AG09319 (cell line): ENCODE measurements at places on chromosomes 5 and 9.

GRCh38 chr9:89480825-89481537, 16.9 kb downstream of the SEMA4D start:
- no peak for DNase-seq

- DNase-seq = no peak
These were observed 297.0 kb upstream of the TAS2R1 start for GRCh38 chr5:9927106-9927505.

GRCh38 chr5:23303435-23303834, 204.0 kb upstream of the PRDM9 start:
- DNase-seq = no peak

- peak; percentile 12 for DNase-seq
These were observed 150.9 kb downstream of the OSTF1 start for GRCh38 chr9:75239176-75239575.

DNA sequence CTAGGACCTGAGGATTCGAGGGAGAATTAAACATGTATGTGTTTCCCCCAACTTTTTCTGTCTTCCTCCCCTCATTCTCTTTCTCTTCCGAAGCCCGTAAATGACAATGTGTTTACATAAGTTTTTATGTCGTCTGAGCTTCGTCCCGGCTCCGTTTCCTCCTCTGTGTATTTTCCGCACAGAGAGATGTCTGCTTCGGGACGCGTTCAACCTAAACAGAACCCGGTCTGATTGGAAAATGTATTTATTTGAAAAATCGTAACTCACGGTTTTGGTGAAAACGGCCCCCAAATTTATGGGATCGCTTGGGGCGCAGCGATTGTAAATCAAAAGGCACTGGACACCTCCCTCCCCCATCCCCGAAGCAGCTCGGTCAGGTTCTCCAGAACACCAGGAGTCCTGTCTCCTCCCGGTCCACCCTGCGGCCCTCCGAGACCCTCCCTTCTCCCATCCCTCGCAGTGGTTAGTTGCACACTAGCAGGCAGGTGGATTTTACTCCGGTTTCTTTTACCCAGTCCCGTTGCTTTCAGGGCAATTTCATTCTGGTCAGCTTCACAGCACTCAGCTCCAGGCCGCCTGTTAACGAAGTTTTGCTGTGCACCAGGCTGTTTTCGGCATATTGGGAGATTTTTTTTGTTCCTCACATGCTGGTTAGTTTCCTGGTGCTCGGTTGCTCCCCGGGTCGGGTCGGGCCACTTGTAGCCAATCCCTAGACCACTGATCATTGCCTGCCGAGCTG, 5.8 kb upstream of the HAND1 start:
- DNase-seq = no peak

DNA sequence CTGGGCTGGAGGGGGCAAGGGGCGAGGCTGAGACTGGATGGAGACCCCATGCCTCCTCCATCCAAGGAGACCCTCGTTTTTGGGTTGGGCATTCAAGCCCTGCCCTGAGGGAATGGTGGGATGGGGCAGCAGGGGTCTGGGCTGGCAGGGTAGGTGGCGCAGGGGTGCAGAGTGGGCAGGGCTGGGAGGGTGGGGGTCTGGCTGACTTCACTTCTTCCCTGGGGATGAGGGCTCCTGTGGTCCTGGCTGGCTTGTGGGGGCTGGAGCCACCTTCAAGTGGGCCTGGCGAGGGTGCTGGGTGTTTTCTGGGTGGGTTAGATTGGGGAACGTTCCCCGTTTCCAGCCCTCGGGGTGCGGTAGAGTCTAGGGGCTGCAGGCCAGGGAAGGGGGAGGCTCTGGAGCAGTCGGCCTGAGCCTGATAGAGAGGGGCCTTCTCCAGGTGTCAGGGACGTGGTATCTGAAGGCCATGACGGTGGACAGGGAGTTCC, 412 bp downstream of the LCN1 start:
- DNase-seq = no peak

DNA sequence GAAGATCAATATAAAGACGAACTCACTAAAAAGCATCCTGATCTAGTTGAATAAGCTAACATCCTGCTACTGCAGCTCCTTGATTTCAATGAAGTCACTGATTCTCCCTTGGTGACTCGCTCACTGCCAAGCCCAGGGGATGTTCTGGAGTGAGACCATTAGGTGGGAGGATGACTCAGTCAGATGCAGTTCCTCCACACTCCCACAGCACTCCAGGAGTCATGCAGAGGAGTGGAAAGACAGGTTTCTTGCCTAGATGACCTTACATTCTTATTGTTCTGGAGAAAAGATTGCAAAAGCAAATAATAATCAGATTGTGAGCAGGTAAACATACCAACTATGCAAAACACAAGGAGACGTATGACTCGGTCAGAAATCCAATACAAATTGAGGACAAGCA, 15.3 kb downstream of the GCNT4 start:
- no peak for DNase-seq

- DNase-seq = peak; percentile 65
These were observed 356.1 kb downstream of the SPOCK1 start for GRCh38 chr5:137142764-137143605.

DNA sequence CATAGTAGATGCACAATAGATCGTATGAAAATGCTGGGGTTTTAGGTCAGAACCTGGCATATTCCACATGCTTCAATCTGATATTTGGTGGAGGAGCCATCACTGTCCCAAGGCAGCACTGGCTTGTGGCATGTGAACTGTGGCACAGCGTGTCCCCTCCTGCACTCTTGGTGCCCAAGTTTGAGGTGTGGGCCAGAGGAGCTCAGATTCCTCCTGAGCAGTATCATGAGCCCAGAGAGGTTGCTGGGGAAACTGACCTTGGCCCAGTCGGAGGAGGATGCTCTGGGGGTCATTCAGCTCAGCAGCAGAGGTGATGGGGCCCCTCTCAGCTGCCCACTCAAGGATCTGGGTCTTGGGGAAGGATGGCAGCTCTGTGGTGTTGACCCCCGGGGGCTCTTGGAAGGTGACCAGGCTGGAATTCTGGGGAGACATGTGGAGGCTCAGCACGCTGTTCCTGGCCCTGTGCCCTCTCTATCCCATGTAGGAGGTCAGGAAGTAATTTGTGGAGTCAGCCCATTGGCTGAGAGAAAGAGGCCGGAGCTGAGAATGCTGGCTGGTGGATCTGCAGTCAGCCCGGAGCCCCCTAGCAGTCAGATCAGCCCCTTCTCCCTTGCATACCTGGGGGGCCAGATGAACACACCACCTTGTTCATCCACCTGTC, 23.7 kb downstream of the FPGS start:
- DNase-seq = no peak

- no peak for DNase-seq
These were observed 40.9 kb upstream of the SLC25A51 start for GRCh38 chr9:37944671-37945481.

- DNase-seq = no peak
These were observed 27.7 kb upstream of the SLC12A7 start for GRCh38 chr5:1139331-1140170.

- DNase-seq = peak; percentile 24
These were observed 166.3 kb downstream of the MPDZ start for GRCh38 chr9:13113216-13113615.

- DNase-seq = no peak
These were observed 368 bp downstream of the SURF1 start for GRCh38 chr9:133355881-133356357.

- DNase-seq = no peak
These were observed 40.3 kb downstream of the CCDC125 start for GRCh38 chr5:69292306-69292705.

DNA sequence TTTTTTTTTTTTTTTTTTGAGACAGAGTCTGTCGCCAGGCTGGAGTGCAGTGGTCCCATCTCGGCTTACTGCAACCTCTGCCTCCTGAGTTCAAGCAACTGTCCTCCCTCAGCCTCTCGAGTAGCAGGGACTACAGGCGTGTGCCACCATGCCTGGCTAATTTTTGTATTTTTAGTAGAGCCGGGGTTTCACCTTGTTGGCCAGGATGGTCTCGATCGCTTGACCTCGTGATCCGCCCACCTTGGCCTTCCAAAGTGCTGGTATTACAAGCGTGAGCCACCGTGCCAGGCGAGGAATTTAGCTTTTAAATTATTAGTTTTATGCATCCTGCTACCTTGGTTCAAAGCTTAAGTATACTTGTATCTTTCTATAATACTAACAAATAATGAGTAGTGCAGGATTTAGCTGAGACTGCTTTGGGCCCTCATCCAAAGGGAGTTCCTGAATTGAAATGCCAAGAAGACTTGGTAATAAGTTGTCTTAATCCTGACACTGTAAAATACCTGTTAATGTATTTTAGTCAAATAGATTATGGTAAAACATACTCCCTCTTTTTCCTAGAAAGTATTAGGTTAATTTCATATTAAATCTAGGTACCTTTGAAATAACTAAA, 5.0 kb downstream of the CDC42SE2 start:
- no peak for DNase-seq

DNA sequence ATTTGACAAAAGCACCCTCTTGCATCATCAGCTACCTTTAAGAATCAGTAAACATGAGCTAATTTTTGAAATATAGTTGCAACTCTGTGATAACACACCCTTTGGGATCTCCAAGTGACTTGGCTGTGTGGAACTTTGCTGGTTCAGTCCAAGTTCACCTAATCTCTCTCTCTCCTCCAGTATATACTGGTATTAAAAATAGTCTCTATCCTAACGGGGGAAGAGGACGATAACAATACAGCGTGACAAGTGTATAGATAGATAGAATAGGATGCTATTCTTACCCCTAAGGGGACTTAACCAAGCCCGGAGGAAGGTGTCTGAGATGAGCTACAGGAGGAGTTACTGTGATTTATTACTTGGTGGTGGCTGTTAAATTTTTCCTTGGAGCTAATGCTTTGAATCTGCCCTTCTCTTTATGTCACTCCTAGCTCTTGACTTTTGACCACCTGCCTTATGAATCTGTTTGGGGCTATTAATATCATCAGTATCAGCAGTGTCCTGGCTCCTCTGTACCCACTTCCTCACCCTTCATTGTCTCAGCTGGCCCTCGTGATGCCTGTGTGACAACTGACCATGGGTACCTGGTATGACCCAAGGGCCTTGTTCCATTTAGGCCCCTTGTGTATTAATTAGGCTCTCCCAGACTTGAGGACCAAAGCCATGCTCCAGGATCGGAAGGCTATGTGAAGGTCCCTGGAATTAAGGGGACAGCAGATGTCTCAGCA, 223.9 kb downstream of the SREK1 start:
- no peak for DNase-seq

GRCh38 chr5:170484847-170485615, 18.8 kb upstream of the KCNIP1 start:
- DNase-seq = no peak

- peak; percentile 29 for DNase-seq
These were observed 588.6 kb upstream of the MEF2C start for GRCh38 chr5:89471541-89471940.

GRCh38 chr9:85522459-85523092, 219.2 kb downstream of the AGTPBP1 start:
- no peak for DNase-seq

DNA sequence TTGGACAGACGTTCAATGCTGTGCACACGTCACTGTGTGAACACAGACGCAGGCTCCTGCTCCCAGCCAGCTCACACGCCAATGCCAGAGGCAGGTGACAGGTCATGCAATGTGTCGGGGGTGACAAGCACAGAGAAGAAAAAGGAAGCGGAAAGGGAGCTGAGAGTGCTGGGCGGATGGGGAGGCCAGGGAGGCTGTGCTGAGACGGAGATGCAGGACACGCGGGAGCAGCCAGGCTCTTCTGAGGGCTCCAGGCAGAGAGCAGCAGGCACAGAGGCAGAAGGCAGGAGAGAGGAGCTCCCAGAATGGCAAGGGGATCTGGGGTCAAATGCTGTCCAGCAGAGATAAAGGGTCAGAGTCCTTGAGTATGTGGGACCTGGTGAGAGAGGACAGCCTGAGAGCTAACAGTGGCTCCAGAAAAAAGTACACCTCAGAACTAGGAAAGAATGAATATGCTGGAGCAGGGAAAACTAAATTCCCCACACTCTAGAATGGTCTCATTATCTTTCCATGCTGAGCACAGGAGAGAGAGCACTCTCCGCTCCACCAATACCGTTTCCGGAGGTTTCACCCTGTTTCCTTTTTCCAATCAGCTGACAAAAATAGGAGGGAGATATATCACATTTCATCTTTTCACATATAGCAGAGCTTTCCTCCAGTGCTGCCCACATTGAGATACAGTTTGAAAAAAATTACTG, 32.8 kb upstream of the NSMF start:
- DNase-seq = no peak

- DNase-seq = no peak
These were observed 105.1 kb downstream of the DEPDC1B start for GRCh38 chr5:60594715-60595477.

- DNase-seq = no peak
These were observed 363.2 kb downstream of the OSTF1 start for GRCh38 chr9:75451505-75451904.

GRCh38 chr9:90029996-90030395, 425.2 kb downstream of the GADD45G start:
- DNase-seq = no peak

GRCh38 chr9:82549174-82549821, 513.6 kb downstream of the RASEF start:
- DNase-seq = no peak

- DNase-seq = no peak
These were observed 179.8 kb upstream of the PLPPR1 start for GRCh38 chr9:100848726-100849125.

- DNase-seq = no peak
These were observed 111.8 kb upstream of the LHFPL2 start for GRCh38 chr5:78760366-78760765.

DNA sequence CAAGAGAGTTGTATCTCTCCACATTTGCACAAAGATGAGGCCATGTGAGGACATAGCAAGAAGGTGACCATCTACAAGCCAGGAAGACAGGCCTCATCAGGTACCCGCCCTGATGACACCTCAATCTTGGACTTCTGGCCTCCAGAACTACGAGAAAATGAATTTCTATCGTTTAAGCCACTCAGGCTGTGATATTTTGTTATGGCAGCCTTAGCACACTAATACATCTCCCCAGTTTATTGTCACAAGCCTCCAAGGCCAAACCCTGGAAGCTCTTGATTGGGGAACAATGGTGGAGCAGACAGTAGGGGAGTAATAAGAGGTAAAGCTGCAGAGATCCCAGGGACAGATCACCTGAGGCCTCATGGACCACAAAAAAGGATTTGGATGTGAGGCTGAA, 7.7 kb upstream of the P4HA2 start:
- no peak for DNase-seq

- no peak for DNase-seq
These were observed 41.9 kb downstream of the CD180 start for GRCh38 chr5:67154556-67155206.

- peak; percentile 2 for DNase-seq
These were observed 90.9 kb downstream of the THBS4 start for GRCh38 chr5:80125962-80126480.
